ENCODE measurements at places on chromosomes 12 and 14.

DNA sequence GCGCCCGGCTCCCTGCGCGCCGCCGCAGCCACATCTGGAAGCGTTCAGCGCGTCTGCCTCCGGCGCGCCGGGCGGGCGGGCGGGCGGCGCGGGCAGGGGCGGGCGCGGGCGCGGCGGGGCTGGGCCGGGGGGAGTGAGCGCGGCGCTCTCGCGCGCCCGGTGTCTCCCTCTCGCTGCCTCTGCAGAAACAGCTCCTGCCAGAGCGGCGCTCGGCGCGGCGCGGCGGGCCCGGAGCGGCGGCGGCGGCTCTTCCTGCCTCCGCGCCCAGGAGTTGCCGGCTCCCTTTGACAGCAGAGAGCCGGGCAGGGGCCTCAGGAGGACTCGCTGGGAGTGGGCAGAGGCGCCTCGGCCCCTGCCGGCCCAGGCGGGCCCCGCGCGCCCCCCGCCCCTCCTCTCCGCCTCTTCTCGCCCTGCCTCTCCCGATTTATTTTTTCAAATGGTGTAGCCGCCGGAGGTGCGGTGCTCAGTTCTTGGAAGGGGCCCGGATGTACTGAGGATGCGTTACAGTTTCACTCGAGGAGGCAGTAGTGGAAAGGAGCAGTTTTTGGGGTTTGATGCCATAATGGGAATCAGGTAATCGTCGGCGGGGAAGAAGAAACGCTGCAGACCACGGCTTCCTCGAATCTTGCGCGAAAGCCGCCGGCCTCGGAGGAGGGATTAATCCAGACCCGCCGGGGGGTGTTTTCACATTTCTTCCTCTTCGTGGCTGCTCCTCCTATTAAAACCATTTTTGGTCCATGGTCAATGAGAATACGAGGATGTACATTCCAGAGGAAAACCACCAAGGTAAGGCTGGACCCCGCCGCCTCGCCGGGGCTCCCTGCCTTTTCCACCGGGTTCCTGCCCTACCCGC, at the start of gene CACNA1C:
Gene CACNA1C (plus strand): TSS at position 162 of the 853 bp plus-strand sequence. CDS start 576 bp downstream, at position 738.
- no peak for DNase-seq

GRCh38 chr12:131911028-131911650, 16.7 kb downstream of the ULK1 start:
- no peak for DNase-seq

- DNase-seq = no peak
Observed at GRCh38 chr14:32709027-32709426, 229.7 kb upstream of the NPAS3 start.

DNA sequence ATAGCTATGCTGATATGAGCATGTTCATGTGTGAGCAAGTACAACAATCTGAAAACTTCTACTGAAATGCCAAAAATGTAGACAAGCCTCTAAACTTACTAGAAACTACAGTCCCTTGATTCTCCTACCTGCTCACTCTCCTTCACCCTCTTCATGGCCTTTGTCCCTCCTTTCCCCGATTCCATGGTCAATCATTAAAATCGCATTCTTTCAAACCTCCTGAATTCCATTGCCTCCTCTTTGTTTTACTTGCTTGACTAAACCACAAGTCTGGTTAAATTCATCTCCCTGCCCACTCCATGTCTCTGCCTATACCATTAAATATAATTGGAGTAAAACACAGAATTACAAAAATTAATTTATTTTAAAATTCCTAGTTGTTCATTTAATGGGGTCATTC, 33.0 kb upstream of the SSTR1 start:
- no peak for DNase-seq

- DNase-seq = no peak
Observed at GRCh38 chr14:57382283-57382682, 8.1 kb upstream of the NAA30 start.

- peak; percentile 90 for DNase-seq
Observed at GRCh38 chr12:49296836-49297694, 2.1 kb downstream of the PRPH start.

DNA sequence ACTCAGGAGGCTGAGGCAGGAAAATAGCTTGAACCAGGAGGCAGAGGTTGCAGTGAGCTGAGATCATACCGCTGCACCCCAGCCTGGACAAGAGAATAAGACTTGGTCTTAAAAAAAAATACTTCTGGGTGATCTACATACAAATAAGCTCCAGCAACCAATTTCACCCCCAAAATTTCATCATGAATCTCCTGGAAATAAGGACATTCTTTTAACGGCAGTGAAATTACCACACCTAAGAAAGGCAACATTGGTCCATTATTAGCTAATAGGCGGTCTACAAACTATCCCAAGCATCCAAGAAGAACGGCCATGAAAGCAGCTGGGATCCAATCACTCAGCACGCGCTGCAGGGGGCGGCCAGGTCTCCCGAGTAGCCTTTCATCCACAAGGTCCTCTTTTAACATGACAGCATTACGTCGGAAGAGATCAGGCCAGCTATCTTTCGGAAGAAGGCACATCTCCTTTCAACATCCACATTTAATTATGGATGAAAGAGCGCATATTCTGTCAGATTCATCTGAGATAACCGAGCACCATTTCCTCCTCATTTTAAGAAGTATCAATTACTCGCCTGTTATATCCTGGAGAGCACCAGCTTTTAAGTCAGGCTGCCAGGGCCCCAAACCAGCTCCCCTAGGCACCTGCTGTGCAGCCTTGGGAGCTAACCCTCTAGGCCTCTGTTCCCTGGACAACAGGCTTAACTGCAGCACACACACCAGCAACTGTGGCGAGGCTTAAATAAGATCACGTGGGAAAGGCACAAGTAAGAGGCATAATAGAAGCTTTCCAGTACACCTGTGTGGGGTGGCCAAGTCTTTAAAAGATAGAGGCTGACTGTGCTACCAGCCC, 4.2 kb downstream of the SLC15A4 start:
- no peak for DNase-seq

DNA sequence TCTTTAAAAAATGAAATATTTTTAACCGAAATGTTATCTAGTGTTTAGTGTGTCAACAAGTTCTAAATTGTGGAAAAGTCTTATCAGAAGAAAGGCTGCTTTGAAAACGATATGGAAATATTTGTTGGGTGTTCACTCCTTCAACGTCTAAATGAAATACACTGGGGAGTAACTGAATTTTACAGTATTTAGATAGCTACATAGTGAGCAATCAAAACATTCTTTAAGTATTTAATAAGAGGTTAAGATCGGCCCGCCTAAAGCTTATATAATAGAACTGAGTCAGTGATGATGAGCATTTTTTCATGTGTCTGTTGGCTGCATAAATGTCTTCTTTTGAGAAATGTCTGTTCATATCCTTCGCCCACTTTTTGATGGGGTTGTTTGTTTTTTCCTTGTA, 228.3 kb downstream of the RAD51B start:
- no peak for DNase-seq

GRCh38 chr12:15620741-15621539, 168.2 kb downstream of the EPS8 start:
- DNase-seq = no peak

GRCh38 chr14:80475074-80475473, 263.8 kb upstream of the DIO2 start:
- no peak for DNase-seq

DNA sequence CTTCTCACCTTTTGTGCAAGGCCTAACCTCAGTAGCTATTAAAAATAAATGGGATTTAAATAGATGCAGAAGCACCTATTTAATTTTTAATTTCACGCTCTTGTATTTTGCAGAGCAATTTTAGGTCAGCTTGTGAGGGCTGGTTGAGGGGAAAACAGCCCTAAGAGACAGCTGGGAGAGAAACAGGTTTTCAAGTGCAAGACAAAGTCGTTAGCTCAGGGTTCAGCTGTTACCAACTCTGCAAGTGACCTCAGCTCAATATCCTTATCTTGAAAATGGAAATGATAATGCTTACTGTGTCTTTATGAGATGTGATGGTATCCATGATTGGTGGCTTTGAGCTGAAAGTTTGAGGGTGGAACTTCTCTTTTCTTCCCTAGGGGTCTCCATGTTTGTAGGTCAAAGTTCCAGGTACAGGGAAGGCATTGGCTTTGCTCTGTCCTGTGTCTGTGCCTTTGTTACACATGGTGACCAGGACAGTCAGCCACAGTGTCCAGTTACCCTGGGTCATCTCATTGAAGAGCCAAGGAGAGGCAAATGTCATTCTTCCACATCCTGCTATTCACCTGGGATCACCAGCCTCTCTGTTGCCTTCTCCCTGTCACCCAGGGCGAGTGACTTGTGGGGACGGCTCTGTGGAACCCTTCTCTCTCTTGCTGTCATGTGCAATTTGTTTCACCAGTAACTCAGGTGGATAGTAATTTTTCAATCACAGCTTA, 100.3 kb downstream of the SAMD4A start:
- DNase-seq = no peak

DNA sequence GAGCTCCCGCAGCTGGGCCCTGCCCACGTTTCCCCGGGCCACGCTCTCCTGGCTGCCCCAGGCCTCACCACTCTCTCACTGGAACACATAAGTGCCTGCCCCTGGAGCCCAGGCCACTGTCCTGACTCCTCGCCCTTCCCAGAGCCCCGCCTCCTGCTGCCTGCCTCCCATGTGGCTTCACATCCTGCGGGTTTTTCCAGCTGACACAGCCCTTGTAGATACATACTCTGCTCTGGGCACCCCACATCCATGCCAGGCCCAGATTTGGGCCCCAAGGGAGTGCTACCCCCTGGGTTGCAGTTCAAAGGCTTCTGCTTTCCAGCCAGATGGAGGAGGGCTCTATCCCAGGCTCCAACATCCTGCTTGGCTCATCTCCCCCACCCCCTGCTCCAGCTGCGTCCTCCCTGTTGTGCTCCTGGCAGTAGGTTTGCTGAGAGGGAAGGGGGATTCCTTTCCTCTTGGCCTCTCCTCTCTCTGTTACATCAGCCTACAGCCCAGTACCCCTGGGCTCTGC, 60.1 kb downstream of the TSPAN9 start:
- peak; percentile 90 for DNase-seq

GRCh38 chr12:66380769-66381535, 78.7 kb downstream of the HELB start:
- DNase-seq = no peak

- DNase-seq = no peak
Observed at GRCh38 chr14:95018821-95019220, 138.5 kb downstream of the DICER1 start.

- DNase-seq = no peak
Observed at GRCh38 chr12:22334410-22335100, at the start of gene ST8SIA1. Gene ST8SIA1, minus strand, starts transcription at chr12:22334707. Its CDS starts 475 bp downstream, at chr12:22334232.

DNA sequence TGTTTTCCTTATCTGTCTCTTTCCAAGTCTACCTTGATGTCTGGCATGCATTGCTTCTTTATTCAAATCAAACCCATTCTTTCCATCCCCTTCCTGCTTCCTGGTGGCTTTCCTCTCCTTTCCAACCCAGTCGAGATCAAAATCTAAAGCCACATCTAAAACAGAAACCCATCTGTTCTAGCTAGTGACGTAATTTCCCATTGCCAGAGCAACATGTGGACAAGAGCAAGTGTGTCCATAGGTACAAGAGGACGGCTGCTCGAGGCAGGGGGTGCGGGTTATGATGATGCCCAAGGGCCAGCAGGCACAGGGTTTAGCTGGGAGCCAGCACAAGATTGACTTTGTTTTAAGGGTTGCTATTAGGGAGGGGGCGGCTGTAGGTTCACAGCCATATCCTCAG, 7.0 kb downstream of the KRT80 start:
- no peak for DNase-seq

DNA sequence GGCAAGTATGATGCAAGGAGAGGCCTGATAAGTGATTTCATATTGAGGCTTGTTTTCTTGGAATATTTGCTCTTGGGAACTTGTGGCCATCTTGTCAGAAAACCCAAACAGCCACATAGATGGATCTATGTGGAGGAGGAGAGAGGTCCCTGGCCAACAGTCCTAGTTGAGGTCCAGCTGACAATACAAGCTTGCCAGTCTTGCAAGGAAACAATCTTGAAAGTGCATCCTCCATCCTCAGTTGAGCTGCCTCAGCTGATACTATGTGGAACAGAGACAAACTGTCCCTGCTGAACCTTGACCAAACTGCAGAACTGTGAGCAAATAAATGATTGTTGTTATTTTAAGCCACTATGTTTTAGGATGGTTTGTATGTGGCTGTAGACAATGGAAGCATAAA, 146.4 kb downstream of the TMX1 start:
- DNase-seq = no peak

DNA sequence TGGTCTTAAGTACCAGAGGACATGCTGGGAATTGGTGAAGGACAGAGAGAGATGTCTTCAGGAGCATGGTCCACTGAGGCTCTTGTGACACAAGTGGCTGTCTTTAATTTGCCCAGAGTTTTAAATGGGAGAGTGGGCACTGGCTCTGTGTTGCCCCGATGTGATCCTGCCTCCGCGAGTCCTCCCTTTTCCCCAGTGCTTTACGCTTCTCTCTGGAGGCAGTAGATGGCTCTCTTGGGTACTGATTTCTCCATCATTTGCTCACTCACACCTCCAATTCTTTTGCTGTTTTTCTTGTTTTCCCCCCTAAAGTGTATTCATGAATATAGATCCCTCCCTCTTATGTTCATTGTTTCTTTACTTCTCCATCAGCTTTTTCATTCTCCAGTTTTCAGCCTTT, 74.3 kb downstream of the EMP1 start:
- DNase-seq = no peak

- no peak for DNase-seq
Observed at GRCh38 chr12:7339675-7340074, 35.8 kb downstream of the ACSM4 start.

DNA sequence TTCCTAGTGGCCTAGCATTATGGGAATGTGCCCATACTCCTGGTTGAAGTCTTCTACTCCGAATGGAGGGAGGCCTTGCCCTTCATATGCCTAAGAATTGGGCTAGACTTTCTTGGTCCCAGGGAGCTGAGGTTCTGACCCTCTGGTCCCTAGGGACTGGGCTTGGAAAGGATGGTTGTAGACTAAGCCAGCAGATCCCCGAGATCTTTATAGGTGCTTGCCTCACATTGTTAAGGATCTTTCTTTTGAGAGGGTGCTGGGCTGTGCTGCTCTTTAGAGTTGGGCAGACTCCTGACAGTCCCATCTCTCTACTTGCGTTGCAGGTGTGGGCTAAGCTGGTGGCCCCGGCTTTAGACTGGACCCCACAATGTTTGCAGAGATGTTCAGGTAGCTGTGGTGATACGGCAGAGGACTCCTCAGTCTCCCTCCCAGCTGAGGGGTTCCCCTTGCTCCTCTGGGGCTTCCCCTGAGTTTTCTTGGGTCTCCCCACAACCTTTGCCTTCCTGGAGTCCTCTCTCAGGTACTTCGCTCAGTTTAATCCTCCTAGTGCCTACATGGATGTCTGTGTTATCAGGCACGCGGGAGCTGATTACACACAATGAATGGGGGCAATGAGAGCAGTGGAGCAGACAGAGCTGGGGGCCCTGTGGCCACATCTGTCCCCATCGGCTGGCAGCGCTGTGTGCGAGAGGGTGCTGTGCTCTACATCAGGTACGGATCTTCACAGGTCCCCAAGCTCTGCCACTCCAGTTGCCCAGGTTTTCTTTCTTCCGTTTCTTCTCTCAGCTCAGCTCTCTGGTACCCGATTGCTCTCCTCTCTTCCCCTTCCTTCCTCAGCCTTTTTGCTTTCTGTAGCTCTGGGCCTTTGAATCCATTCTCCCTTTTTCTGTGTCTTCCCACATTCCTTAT, 1.3 kb downstream of the MBD6 start:
- no peak for DNase-seq

DNA sequence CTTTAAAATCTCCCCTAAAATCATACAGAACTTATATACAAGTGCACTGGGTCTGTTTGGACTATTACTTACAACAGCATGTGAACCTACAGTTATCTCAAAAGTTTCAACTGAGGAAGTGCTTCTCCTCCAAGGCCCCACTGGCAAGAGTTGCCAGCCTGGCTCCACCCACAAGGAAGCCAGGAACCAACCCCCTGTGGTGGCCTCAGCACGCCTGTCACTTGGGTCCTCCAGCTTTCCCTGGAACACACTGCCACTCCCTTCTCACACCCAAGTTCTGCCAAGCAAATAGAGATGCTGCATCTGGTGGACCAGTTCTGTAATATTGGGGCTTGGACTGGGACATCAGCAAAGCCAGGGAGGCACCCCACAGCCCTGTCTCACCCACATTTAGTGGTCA, 115.4 kb downstream of the GCH1 start:
- no peak for DNase-seq

All from chondrocyte (in vitro differentiated cells).